Adrenal gland (tissue), 19 donors: ENCODE measurements at places on chromosomes 13 and 19. TPM values are rescaled to one million over a fixed set of nuclear protein-coding genes. Genes with fewer than 3 reads are reported as not detected.
A peak's percentile ranks its signal among the peaks of the same experiment; 100 is the strongest.

DNA sequence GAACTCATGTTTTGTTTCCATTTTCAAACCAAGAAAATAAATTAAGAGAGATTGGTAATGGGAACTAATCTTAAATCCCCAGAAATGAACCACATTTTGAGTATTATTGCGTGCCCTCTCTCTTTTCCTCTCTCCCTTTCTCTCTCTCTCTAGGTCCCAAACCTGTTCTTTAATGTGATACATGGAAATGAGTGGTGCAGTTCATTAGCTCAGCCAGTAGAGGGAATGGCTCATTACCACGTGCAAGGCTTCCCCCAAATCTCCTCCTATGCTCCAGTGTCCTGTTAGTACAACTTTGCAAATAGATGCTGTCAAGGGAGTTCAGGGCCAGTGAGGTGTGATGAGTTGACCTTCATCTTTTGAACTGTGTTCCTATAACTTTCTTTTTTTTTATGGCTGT is 178.4 kb downstream of the FGF9 start:
- no peaks in the 10 kb centered on the region for H3K36me3 ChIP-seq
- H3K27ac ChIP-seq, result no peak overlapping the region
- peak; percentile 19 for DNase-seq
- no peaks in the 10 kb centered on the region for H3K4me1 ChIP-seq
- no peak overlapping the region for H3K4me3 ChIP-seq

GRCh38 chr13:44930963-44931623 is 58.2 kb downstream of the NUFIP1 start:
- H3K4me3 ChIP-seq, result no peak overlapping the region
- no peaks in the 10 kb centered on the region for H3K27me3 ChIP-seq
- DNase-seq, result no peak
- peaks cover 47% of the 10 kb centered on the region for H3K4me1 ChIP-seq
- peak overlapping the region; percentile 51 for H3K27ac ChIP-seq

- peaks cover 10% of the 10 kb centered on the region for H3K4me1 ChIP-seq
- no peak overlapping the region for H3K4me3 ChIP-seq
- H3K27me3 ChIP-seq, result no peaks in the 10 kb centered on the region
- no peak for DNase-seq
Measured at GRCh38 chr19:35017507-35017906, 12.8 kb upstream of the SCN1B start.

- no peaks in the 10 kb centered on the region for H3K36me3 ChIP-seq
- H3K4me3 ChIP-seq, result no peak overlapping the region
- peaks cover 48% of the 10 kb centered on the region for H3K4me1 ChIP-seq
- H3K27ac ChIP-seq, result peak overlapping the region; percentile 57
Measured at GRCh38 chr13:97278435-97279411, 56.6 kb downstream of the MBNL2 start.

GRCh38 chr19:58052256-58052655 is 6.8 kb upstream of the ZNF135 start:
- no peaks in the 10 kb centered on the region for H3K27me3 ChIP-seq
- no peak overlapping the region for H3K4me3 ChIP-seq
- no peak for DNase-seq
- no peaks in the 10 kb centered on the region for H3K36me3 ChIP-seq

DNA sequence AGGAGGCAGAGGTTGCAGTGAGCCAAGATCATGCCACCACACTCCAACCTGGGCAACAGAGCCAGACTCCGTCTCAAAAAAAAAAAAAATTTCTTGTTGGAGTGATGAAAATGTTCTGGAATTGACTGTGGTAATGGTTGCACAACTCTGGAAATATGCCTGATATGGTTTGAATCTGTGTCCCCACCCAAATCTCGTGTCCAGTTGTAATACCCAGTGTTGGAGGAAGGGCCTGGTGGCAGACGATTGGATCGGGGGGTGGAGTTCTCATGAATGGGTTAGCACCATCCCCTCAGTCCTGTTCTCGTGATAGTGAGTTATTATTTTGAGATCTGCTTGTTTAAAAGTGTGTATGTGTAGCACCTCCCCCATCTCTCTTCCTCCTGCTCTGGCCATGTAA is 41.1 kb upstream of the MAP3K10 start:
- H3K4me1 ChIP-seq, result peaks cover 11% of the 10 kb centered on the region
- H3K4me3 ChIP-seq, result no peak overlapping the region
- no peak overlapping the region for H3K27ac ChIP-seq
- no peak for DNase-seq
- no peaks in the 10 kb centered on the region for H3K27me3 ChIP-seq

DNA sequence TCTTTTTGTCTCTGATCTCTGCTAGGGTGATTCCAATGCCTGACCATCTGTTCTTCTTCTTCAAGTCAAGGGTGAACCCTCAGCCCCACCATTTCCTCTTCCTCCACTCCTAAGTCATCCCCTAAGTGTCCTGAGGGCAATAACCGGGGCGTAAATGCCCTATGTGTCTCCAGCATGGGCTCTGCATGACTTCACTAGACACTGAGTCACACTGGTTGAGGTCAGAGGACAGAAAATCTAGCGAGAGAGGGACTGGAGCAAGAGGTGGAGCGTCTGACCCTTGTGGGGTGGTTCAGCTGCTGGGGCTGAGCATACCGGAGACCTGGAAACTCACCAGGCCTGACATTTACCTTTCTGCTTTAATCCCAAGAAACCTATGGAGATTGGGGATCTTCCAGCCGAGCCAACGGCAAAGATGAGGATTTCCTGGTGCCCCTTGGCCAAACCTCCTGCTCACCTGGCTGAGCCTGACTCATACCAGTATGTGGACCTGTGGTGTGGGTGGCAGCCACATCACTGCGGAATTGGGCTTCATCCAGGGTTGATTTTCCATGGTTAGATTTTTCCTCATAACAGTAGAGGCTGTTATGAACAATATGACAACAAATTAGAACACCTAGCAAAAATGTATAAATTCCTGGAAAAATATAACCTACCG is 26.9 kb downstream of the SCGB2B2 start:
- no peak overlapping the region for H3K4me3 ChIP-seq
- no peaks in the 10 kb centered on the region for H3K36me3 ChIP-seq
- H3K27me3 ChIP-seq, result no peaks in the 10 kb centered on the region
- H3K4me1 ChIP-seq, result no peaks in the 10 kb centered on the region

GRCh38 chr13:70386919-70387318 is 278.7 kb upstream of the KLHL1 start:
- H3K4me3 ChIP-seq, result no peak overlapping the region
- no peak overlapping the region for H3K27ac ChIP-seq
- DNase-seq, result no peak

DNA sequence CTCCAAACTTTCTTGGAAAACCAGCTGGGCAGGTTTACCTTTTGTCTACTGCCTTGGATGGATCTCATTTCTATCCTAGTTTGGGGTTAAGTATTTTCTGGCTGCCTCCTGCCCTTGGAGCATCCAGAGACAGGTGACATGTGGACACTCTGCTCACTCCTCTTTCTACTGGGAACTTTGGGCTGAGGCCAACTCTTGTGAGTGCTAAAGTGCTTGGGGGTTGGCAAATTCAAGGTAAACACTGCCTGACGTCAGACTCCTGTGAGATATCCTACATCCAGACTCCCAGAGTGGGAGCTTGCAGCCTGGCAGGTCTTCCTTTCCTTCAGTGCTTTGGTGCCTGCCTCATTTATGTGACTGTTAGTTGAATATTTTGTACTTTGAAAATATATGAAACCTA is 388.1 kb downstream of the KCNRG start:
- DNase-seq, result no peak
- H3K27me3 ChIP-seq, result no peaks in the 10 kb centered on the region
- H3K27ac ChIP-seq, result no peak overlapping the region
- H3K4me1 ChIP-seq, result peaks cover 18% of the 10 kb centered on the region

GRCh38 chr19:56083668-56084067 is 37.4 kb downstream of the ZNF787 start:
- DNase-seq, result no peak
- no peaks in the 10 kb centered on the region for H3K27me3 ChIP-seq
- H3K4me3 ChIP-seq, result no peak overlapping the region
- H3K36me3 ChIP-seq, result no peaks in the 10 kb centered on the region

- DNase-seq, result no peak
- no peaks in the 10 kb centered on the region for H3K27me3 ChIP-seq
- H3K36me3 ChIP-seq, result no peaks in the 10 kb centered on the region
- no peak overlapping the region for H3K4me3 ChIP-seq
Measured at GRCh38 chr13:95256091-95256490, 45.2 kb downstream of the ABCC4 start.

DNA sequence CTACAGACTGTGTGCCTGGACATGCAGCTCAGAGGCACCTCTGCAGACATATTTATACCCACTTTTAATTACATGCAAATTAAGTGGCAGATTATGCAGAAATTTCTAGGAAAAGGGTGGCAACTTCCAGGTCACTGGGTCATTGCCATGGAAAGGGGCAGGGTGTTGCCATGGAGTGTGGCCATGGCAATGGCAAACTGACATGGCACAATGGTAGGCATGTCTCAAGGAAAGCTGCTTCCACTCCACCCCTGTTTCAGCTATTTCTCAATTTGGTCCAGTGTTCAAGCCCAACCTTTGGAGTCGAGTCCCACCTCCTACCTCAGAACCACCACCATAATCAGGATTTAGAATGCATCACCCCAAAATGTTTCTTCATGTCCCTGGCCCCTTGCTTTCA is 170.7 kb upstream of the TSHZ3 start:
- no peak overlapping the region for H3K27ac ChIP-seq
- no peaks in the 10 kb centered on the region for H3K27me3 ChIP-seq
- H3K36me3 ChIP-seq, result no peaks in the 10 kb centered on the region
- no peak overlapping the region for H3K4me3 ChIP-seq
- DNase-seq, result no peak

Gene RDH8
- total RNA-seq, result not detected

Gene HSH2D
- total RNA-seq, result not detected

Gene IGFL2
- not detected for total RNA-seq

Gene ZNF285
- total RNA-seq, result 4.9 TPM
